Inflammatory macrophage (primary cell): ENCODE measurements at places on chromosomes 6 and 20.

DNA sequence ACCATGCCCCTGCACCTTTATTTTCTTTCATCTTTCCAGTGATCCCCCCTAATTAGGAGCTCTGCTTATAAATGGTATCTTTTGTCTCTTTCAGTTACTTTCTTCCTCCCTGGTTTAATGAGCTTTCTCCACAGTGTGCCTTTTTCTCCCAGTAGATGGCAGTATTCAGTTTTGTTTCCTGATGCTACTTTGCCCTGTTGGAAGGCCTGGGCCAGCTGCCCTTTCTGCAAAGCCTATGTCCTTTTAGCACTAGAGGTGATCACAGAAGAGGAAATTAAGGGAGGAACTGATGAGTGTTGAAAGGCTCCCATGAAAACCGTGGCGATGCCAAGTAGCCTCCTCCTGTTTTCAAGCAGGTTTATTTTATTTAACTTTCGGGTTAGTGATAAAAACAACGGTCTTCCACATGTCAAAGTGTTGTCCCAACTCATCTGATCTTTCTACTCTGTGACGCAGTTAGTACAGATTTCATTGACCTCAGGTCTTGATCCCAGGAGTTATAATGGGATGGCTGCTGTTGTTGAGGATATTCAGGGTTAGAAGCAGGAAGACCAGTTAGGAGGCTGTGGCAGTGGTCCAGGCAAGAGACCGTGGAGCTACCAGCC is 184.2 kb upstream of the BMP2 start:
- peak; percentile 38 for DNase-seq

- DNase-seq: no peak
Observed at GRCh38 chr20:23143986-23144690, 58.0 kb upstream of the CD93 start.

DNA sequence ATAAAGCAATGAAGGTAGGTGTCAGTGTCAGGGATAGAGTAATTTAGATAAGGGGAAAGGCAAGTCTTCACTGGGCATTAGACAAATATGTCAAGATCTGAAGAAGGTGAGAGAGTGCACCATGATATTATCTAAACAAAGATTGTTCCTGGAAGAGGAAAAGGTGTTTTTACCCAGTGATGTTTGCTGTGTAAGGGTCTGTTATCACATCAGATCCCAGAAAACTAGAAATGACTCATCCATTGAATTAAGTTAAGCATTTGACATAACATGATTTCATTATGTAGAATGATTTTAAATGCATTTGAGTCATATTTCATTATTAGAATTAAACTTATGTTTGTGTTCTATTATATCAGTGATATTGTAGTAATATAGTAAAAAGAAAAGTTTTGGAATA is 1279.5 kb upstream of the CITED2 start:
- no peak for DNase-seq

GRCh38 chr20:11522366-11522741 is 395.3 kb upstream of the BTBD3 start:
- no peak for DNase-seq

DNA sequence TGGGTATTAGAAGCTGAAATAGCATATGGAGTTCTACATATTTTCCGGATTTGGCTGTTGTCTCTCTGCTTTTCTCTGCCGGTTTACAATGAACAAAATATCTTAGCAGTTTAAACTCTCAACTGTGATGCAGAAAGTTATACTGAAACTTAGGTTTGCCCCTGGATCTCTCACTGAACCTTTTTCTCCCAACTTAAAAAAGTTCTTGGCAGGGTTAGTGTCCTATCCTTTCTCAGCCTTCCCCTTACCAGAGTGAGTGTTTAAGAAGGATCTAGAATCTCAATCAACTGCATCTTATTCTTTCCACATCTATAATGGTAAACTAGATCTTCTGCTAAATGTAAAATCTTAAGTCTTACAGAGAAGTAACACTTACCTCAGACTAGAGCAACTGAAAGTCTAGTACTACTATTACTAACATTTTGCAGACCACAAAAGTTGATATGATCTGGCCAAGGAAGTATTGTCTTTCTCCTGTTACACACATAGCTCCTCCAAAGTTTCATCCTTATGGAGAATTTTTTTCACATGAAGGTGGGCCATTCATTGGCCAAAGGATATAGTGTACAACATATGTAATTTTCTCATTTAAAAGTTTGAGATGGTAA is 392.3 kb upstream of the RUNX2 start:
- DNase-seq: no peak

- DNase-seq: no peak
Observed at GRCh38 chr20:34337544-34337943, 25.5 kb upstream of the ITCH start.

GRCh38 chr20:57071954-57072583 is 194.4 kb downstream of the BMP7 start:
- DNase-seq: no peak

- DNase-seq: no peak
Observed at GRCh38 chr6:35724059-35724458, 12.8 kb upstream of the ARMC12 start.

- no peak for DNase-seq
Observed at GRCh38 chr6:4349931-4350330, 214.6 kb upstream of the ECI2 start.

DNA sequence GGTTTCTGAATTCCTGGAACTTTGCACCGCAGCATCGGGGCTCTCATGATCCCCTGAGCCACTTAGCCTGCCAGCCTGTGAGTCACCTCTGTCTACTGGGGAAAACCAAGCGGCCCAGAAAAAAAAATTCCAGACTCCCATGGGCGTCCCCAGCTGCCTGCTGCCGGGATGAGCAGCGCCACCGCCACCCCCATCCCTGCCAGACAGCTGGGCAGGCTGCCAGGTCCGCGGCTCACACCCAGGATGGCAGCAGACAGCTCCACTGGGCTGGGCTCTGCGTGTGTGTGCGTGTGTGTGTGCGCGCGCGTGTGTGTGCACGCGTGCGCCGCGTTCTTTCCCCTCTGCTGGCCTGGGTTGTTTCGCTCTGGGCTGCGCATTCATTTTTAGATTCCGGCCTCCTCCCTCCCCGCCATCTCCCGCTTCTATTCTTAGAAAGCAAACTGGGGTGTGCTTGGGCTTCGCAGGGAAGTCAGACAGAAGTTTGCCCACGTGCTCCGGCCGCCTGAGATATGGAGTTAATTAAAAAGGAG is 38.9 kb upstream of the PMEPA1 start:
- DNase-seq: peak; percentile 39

- DNase-seq: no peak
Observed at GRCh38 chr6:34057790-34058189, 88.1 kb downstream of the GRM4 start.

DNA sequence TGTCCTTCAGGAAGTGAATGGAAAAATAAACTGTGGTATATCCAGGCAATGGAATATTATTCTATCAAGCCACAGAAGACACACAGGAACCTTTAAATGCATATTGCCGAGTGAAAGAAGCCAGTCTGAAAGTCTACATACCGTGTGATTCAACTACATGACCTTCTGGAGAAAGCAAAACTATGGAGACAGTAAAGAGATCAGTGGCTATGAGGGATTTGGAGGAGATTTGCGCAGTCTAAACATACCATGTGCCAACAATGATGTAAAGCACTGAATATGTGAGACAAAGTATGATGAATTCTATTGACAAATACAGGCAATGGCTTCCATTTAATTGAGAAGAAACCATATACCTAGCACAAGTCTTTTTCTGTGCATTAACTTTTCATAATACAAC is 518.3 kb upstream of the ZNF337 start:
- DNase-seq: no peak

GRCh38 chr6:28008053-28008452 is 51.0 kb downstream of the OR2B6 start:
- DNase-seq: no peak

DNA sequence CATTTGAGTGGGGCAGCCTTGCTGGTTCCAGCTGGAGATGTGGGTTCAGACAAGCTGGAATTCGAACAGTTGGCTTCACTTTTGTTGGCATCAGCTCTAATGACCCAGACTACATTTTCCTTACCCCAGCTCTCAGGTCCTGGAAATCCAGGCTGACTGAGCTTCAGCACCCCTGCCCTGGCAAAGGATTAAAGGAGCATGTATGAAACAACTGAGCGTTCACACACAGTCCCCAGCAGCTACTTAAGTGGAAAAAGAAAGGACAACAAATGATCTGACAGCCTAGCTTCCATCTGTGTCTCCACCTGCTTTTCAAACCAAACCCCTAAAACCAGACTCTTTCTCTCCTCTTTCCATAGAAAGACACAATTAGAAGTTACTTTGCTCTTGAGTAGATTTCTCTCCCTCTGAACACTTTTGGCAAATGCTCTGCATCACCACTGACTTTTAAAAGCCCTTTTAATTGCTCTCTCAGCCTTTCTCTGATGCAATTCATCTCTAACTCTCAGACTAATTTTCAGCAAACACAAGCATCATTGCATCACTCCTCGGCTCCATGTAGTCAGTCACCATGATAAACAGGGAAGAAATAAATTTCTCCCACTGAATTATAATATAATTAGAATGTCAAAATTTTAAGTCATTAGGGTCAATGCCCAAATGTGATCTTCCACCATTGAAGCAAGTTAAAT is 28.1 kb downstream of the ROS1 start:
- DNase-seq: no peak

- DNase-seq: peak; percentile 6
Observed at GRCh38 chr6:107108201-107108890, 7.0 kb downstream of the BEND3 start.

DNA sequence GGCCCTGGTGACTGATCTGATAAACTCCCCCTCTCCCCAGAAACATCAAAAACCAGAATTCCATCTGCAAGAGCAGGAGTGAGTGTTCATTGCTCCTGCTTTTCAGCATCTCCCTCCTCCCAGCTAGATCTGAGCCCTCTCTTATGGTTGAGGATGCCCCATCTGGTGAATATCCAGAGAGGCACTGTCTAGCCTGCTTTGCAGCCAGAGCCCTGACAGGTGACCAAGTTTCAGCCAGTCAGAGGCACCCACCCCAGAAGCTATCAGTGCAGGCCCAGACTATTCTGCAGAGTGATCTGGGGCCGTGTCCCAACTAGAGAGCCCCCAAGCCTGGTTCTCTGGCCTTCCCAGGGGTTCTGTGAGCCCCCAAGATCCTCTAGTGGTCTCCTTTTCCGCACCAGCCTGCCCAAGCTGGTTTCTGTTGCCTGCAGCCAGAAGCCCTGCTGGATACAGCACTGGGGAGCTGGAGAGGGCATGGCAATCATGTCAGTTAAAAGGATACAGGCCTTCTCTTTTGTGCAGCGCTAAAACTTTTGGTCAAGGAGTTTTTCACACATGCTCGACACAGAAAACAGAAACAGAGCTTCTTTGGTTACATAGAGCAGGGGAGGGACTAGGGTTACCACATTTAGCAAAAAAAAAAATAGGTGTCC is 6.6 kb upstream of the BMP7 start:
- DNase-seq: no peak

- DNase-seq: no peak
Observed at GRCh38 chr20:25376236-25376635, 14.4 kb downstream of the ABHD12 start.

GRCh38 chr6:35668096-35668495 is 20.6 kb downstream of the FKBP5 start:
- DNase-seq: no peak

GRCh38 chr6:33904747-33905065 is 100.9 kb upstream of the MLN start:
- no peak for DNase-seq

- no peak for DNase-seq
Observed at GRCh38 chr6:23659125-23659524, 466.9 kb upstream of the NRSN1 start.

DNA sequence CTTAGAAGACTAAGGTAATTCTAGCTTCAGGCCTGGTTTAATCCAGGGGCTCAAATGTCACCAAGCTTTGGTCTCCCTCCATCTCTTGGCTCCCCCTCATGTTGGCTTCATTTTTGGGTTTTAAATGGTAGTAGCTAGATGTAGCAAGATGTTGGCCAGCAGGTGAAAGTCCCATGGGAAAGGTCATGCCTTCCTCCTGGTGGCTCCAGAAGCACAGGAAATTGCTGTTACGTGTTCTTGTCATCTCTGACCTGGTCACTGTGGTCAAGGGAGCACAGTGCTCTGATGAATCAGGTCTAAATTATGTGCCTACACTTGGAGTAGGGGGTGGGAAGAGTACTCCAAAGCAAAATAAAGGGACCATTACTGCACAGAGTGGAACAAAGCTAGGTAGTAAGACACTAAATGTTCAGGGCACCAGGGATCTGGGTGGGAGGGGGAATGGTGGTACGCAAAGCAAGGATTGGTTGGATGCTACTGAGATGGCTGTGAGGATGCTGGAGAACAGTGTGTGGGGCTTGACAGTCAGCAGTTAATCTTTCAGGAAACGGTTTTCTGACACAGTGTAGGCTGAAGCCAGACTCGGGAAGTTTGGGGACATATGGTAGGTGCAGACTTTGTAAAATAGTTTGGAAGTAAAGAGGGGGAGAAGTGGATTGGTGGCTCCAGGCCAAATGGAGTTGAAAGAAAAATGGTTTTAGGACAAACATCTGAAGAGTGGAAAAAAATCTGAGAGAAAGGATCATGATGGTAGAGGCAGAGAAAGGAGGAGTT is 30.1 kb downstream of the CDS2 start:
- DNase-seq: no peak

DNA sequence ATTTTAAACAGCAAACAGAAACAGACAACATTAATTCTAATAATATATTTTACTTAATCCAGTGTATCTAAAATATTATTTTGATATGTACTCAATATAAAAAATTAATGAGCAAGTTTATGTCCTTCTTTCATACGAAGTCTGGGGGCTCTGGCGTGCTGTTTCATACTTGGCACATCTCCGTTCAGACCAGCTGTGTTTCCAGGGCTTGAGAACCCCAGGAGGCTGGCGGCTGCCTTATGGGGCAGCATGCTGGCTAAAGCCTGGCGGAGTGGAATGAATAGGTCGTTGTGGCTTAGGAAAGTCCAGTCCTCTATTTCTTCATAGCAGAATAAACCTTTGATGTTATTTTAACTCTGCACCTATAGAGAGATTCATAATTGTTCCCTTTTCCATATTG is 43.3 kb downstream of the DUSP22 start:
- no peak for DNase-seq

DNA sequence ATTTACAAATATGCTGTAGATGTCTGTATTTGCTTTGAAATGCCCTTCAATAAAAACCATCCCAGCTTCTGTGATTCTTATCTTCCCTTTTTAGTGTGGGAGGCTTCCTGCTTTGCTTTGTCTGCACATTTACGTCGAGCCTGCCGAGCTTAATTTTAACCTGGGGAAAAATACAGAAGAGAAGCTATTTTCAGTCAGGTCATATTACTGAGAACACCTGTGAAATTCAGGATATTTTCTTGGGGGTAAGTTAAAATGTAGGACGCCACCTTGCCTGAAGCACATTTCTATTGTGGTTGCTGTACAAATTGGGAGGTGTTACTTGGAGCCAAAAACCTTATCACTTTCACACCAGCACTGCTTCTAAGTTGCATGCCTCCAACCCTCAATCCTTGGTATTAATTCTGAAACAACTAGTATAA is 43.6 kb upstream of the FUCA2 start:
- no peak for DNase-seq

- DNase-seq: peak; percentile 7
Observed at GRCh38 chr6:37172912-37173492, 3.0 kb downstream of the PIM1 start.

- DNase-seq: no peak
Observed at GRCh38 chr6:150420428-150420827, 51.6 kb downstream of the IYD start.
